ENCODE measurements at places on chromosomes 2 and 18. TPM values are rescaled to one million over a fixed set of nuclear protein-coding genes. Genes with fewer than 3 reads are reported as not detected.

- DNase-seq, result no peak
These were observed 687.0 kb downstream of the BCL11A start for GRCh38 chr2:59866436-59866835.

The UGT1A6 gene
- total RNA-seq, result not detected

The ITGB1BP1 gene
- 160 TPM for total RNA-seq

GRCh38 chr18:36025025-36025424 lies 42.3 kb downstream of the RPRD1A start:
- DNase-seq, result no peak

The HMSD gene
- total RNA-seq, result 1.1 TPM

DNA sequence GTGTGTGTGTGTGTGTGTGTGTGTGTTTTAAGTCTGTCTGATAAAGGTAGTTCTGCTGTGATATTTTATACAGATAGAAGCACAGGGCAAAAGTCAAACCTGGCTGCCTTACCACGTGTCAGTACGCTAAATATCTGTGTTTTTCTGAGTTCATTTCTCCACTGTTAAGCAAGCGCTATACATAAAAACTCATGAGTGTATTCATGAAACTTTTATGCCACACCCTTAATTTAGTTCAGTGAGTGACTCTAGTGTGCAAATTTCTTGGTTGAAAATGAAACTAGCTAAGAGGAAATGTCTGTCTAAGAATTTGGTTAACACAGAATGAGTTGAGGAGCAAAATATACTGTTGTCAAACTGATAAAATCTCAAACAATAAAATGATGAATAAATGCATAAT lies 11.2 kb downstream of the CASP10 start:
- no peak for DNase-seq

The C1QL2 gene
- total RNA-seq, result not detected

GRCh38 chr2:49113046-49113445 lies 41.3 kb downstream of the FSHR start:
- no peak for DNase-seq

The CFC1 gene
- total RNA-seq, result not detected

The TSGA10 gene
- 1.6 TPM for total RNA-seq

Data from cardiac septum (tissue), 1 donor.